ENCODE measurements at places on chromosomes 7 and 10.

GRCh38 chr10:89207181-89207800, at the start of gene CH25H:
TSS of gene CH25H (minus strand) at chr10:89207317. CDS start at chr10:89207292, 25 bp downstream.
- no peak for DNase-seq

- no peak for DNase-seq
Measured at GRCh38 chr7:38229386-38229785, 44.0 kb downstream of the TARP start.

DNA sequence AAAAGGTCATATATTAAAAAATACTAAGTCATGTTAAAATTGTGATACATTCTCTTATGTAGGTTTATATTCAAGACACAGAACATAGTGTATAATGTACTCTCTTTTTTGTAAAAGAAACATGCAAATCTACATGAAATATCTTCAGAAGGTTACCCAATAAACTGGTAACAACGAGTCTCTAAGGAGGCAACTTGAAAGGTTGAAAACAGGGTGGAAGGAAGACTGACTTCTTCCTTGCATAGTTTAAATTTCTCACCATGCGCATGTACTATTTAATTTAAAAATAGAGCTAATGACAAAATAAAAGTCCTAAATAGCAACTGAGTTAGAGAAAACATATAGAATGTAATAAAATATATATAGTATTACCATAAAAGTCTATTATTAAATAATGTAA, 132.5 kb downstream of the NT5C2 start:
- DNase-seq: no peak

DNA sequence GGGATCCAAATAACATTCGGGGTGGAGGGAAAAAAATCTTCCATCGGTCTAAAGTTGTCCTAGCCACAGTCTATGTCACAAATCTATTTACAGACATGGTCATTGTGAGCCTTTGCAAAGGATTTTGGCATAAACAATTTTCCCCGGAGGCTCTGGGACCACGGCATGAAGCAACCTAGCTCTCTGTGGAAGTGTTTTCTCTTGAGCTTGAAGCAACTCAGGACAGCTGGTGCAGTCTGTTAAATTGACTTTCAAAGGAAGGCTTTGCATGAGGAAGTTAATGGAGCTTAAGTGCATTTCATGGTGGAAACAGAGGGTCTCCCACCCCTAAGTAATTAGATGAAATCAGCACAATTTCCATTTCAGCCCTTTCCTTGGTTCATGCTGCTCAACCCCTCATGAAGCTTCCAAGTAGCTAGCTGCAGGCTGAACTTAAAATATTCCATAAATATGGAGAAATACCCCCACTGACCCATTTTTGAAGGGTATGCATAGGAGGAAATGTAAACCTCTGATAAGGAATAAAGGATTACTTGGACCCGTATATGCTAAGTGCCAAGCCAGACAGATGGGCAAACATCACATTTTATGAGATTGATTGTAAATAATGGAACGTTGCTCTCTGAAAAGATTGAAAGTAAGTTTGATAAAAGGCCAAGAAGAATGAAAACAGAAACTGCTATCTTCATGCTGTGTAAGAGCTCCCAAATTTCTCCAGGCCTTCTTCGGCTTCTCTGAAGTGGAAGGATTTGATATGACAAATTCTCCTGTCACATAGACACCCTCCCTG, 39.9 kb downstream of the CCDC3 start:
- DNase-seq: no peak

DNA sequence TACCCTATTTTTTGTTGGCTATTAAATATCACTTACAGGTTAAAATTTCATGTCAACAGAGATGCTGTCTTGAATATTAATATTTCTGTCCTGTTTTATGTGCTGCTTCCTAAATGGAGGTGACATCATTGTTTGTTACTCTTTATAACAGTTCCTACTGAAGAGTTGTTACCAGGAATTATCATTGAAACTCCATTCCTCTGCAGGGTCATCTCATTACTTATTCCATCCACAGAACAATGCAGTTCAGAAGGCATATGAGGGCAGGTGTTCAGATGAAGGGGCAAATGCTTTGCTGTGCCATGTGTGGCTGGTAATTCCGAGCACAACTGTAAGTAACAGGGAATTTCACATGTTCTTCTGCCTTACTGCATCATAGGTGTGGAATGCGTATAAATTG, 113.4 kb downstream of the ANK3 start:
- DNase-seq: no peak

- no peak for DNase-seq
Measured at GRCh38 chr10:92691591-92692079, 1.9 kb downstream of the HHEX start.

DNA sequence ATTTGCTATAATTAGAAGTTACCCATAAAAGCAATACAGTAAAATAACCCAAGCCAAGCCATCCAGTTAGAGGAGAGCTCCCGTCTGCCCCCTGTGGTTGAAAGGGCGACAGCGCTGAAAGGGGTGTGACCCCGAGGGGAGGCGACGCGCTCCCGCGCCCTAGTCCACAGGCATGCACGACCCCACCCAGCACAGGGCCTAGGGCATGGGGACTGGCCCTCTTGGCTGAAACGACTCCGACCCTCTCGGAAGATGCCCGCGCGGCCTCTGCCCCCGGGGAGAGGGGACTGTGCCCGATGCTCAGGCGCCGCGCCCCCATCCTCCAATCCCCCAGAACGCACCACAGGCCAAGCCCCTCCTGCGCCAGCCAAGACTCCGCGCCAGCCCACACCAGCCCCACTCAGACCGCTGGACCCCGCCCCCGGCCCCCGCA, 64.0 kb downstream of the CSGALNACT2 start:
- no peak for DNase-seq

DNA sequence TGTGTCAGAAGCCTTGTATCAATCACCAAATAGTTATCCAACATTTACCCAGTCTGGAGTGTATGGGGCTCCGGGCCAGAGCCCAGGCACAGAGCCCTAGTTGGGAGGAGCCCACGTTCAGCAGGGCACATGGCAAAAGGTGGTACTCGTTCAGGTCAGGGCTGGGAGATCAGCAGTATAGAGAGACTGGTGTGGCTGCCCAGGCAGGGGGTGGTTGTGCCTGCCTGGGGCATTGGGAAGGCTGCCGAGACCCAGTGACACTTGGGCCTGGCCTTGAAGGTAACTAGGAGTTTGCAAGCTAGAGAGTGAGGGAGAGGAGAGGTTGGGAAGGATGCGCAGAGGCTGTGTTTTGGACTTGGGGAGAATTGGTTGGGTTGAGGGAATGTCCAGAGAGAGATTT, 48.9 kb upstream of the IGFBP3 start:
- no peak for DNase-seq

DNA sequence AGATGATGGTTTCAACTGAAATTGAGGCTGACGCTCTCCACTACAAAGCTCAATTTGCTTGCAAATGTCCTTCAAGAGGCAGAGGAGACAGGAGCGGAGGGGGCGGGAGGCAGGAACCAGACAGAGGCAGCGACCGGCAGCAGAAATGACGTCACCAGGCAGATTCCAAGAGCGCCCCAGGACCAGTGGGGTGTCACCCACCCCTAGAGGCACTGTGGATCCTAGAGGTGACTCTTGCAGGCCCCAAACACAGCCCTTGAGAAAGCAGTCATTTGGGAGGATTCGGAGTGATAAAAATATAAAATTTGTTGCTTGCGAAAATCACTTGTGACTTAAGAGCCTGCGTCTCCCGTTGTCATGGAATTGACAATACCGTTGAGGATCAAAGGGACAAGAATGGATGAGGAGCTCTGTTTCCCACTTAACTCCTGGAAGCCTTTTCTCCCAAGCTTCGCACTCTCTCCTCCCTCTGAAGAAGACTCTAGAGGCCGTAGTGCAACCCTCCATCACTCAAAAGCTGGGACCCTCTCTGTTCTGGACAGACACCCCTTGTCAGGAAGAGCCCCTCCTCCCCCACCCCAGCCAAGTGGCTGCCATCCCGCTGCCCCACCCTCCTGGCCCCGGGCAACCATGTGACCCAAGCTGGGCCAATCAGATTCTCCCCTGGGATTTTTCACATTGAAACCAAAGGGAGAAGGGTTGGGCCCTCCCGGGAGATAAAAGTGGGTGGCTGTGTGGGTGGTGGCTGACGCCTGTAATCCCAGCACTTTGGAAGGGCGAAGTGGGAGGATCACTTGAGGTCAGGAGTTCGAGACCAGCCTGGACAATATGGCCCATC, 16.3 kb upstream of the SLC29A4 start:
- no peak for DNase-seq

All from SW 1271 (cell line).